Cardiac septum (tissue), 1 donor: ENCODE measurements at places on chromosomes 3 and 15. TPM values are rescaled to one million over a fixed set of nuclear protein-coding genes. Genes with fewer than 3 reads are reported as not detected.

Gene PLA2G4E
- total RNA-seq, result 0.08 TPM

Gene ALDH1A2
- 22.9 TPM for total RNA-seq

Gene CELSR3
- 0.22 TPM for total RNA-seq

Gene ZNF621
- total RNA-seq, result 14.0 TPM

Gene UROC1
- total RNA-seq, result not detected

Gene SLC12A6
- 18.2 TPM for total RNA-seq

Gene ZNF106
- 691 TPM for total RNA-seq

Gene KIF7
- 5.8 TPM for total RNA-seq

Gene EOMES
- not detected for total RNA-seq

Gene FBXO40
- total RNA-seq, result 147 TPM

Gene GOLGA8G
- total RNA-seq, result not detected

Gene SCN11A
- total RNA-seq, result 0.05 TPM

Gene ALDH1L1
- total RNA-seq, result 26.8 TPM

Gene CNTN4
- 2.8 TPM for total RNA-seq

- no peak for DNase-seq
Observed at GRCh38 chr3:131053043-131053859, 26.6 kb downstream of the NEK11 start.

GRCh38 chr3:171813897-171814460, 3.7 kb upstream of the PLD1 start:
- DNase-seq, result no peak

DNA sequence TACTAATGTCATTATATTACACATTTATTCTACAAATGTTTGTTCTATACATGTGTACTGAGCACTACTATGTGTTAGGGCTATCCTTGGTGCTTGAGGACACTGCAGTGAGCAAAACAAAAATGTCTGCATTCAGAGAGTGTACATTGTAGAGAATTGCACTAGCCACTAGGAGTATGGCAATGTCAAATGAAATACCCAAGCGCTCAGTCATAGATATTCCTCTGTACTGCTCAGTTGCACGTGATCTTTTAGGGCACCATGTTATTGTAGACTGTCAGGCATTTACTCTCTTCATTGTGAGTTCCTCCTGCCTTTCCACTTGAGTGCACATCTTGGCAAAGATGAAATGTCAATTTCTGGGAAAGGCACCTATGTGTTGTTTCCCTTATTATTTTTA, 36.8 kb downstream of the FNDC3B start:
- no peak for DNase-seq

GRCh38 chr3:141392897-141393734, 24.8 kb downstream of the ZBTB38 start:
- no peak for DNase-seq

DNA sequence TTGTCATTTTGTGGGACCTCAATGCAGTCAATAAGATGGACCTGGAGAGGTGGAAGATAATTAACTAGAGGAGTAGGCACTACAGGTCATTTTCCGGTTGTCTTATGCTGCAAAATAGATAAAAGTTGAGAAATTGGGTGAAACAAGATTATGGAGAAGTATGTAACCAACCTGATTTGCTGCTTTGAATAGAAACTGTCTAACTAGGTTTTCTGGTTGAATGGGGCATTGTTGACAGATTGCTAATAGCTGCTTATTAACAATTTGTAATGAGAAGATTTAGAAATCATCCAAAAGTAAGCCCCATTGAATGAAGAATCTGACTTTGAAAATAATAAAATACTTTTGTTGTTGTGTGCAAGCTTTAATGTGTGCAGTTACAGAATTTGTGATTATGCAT, 26.2 kb downstream of the PIAS1 start:
- no peak for DNase-seq

- DNase-seq, result no peak
Observed at GRCh38 chr3:73448041-73448440, 176.7 kb downstream of the PDZRN3 start.

GRCh38 chr3:129695230-129695629, 88.8 kb upstream of the PLXND1 start:
- DNase-seq, result no peak

DNA sequence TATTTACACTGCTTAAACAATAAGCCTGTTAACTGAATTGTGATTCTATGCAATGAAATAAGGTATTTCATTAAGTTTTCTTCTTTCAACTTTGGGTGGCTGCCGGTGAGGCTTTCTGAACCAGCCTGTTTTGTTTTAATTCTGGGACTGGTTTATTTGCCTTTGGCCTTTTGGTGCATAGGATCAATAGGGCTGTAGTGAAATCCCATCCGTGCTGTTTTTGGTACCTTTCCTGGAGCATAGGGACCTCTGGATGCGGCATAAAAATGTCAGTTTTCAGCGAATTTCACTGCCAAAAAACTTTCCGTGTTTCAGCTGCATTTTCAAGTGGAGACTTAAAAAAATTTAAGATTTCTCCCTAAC, 514 bp downstream of the PLS1 start:
- DNase-seq, result no peak

GRCh38 chr15:64501396-64501715, 41.0 kb downstream of the ZNF609 start:
- DNase-seq, result no peak

DNA sequence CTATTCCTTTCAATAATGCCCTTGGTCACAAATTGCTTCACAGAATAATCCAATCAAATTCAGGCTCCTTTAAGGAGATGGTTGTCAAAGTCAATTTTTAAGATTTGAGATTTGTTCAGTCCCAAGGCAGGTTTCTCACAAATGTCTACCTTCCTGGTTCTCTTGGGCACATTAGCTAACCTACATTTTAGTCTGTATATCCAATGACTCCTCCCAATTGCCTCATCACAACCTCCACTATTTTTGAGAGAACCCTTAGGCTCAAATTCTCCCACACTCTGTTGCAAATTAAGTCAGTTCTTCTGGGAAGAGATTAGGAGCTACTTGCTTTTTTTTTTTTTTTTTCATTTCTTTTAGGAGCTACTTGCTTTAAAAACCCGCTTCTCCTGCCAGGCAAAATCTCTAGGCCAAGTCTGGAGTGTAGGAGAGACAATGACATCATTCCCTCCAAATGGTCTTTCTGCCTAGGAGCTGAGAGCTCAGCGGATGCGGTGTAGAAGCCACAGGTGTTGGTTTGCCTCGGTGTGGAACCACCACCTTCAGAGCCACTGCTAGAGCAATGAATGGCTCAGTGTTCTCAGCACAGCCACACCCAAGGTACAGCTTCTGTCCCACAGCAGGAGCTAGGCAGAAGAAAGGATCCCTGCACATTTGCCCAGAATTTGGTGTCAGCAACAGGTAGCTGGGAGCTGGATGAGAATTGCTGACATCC, 10.0 kb upstream of the INO80 start:
- DNase-seq, result no peak

- DNase-seq, result no peak
Observed at GRCh38 chr3:156448300-156448699, 106.6 kb downstream of the SSR3 start.

GRCh38 chr3:126969586-126969985, 13.3 kb upstream of the PLXNA1 start:
- no peak for DNase-seq

DNA sequence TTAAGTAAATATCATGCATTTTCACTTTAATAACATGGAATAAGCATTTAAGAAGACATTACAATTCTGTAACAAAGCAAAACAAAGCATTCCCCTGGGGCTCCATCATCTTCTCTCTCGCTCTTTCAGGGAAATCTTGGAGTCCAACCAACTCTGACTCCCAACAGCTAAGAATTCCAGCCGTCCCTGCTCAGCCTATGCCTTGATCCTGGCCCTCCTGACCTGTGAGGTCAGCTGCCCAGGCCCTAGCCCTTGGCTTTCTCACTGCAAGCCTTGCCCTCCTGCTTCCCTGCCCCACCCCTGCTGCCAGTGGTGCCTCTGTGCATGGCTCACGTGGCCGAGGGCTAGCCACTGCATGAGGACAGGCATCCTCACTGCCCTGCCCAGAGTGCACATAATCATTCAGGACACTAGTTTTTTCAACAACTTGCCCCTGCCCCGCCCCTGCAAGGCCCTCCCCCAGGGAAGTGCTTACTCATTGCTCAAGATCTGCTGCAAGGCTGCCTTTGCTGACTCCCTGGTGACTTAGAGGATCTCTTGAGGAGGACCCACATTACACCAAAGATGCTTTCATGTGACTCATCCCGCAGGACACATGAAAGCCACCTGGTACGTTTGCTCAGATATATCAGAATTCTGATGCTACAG, 37.6 kb downstream of the MTMR10 start:
- peak; percentile 79 for DNase-seq

- DNase-seq, result no peak
Observed at GRCh38 chr3:45870099-45870498, 16.2 kb upstream of the CCR9 start.
